Posterior vena cava (tissue), 2 donors: ENCODE measurements at places on chromosomes 2 and 18. TPM values are rescaled to one million over a fixed set of nuclear protein-coding genes. Genes with fewer than 3 reads are reported as not detected.

GRCh38 chr2:137193401-137193800, 428.1 kb downstream of the THSD7B start:
- DNase-seq: no peak

GRCh38 chr2:240566203-240567136, 1.8 kb upstream of the RNPEPL1 start:
- DNase-seq: peak; percentile 97

GRCh38 chr2:101882769-101883307, 108.9 kb upstream of the IL1R2 start:
- no peak for DNase-seq

- DNase-seq: no peak
These were observed 11.3 kb downstream of the NCL start for GRCh38 chr2:231452799-231453508.

The UGT1A3 gene
- total RNA-seq: not detected

DNA sequence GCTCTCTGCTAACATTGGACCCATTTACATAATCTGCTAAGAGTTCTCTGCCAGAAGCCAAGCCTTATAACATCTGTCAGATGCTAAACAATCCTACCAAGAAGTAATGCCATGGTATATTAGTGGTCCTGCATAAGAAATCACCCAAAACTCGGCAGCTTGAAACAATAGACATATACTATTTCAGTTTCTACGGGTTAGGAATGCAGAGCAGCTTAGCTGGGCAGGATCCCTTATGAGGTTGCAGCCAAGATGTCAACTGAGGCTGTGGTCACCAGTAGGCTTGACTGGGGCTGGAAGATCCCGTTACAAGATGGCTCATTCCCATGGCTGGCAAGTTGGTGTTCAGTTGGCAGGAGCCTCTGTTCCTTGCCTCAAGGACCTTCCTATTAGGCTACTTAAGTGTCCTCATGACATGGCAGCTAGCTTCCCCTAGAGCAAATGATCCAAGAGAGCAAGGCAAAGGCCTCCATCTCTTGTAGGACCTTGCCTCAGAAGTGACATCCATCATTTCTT, 25.1 kb upstream of the SOS1 start:
- DNase-seq: no peak

DNA sequence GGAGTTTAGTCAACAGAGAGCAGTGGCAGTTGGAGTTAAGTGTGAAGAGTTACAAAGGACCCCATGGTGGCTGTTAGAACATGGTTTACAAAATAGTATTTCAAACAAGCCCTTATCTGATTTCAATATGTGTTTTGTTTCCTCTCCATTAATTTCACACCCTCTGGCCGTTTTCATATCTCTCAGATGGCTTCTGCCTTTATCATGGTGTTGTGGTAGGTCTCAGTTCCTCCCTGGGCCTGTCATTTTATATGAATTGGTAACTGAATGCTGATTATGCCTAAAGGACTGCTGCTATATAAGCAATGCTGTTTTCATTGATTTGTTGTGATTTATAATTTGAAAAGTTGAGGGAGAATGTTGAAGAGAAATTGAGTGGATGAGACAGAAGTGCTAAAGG, 686.7 kb downstream of the NYAP2 start:
- DNase-seq: no peak

DNA sequence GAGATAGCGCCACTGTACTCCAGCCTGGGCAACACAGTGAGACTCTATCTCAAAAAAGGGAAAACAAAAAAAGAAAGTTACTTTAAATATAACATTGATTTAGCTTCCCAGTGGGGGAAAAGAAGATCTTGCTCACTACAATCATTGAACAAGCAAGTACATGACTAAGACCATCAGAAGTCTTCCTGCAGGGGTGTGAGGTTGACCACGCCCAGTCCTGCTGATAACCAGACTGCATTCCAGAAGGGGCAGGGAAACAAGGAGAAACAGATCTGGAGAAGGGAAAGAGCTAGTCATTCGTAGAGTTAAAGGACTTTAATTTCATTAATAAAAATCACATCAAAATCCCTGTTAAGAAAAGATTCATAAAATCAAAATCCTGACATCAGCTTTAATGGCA, 77.5 kb downstream of the EPHA4 start:
- DNase-seq: no peak

The ZBTB7C gene
- total RNA-seq: 11.0 TPM

GRCh38 chr2:159064446-159065301, 96.2 kb downstream of the TANC1 start:
- no peak for DNase-seq

GRCh38 chr2:26756337-26756736, 7.7 kb upstream of the SLC35F6 start:
- DNase-seq: no peak

GRCh38 chr18:48539406-48540250, 797 bp downstream of the CTIF start:
- peak; percentile 83 for DNase-seq

- no peak for DNase-seq
These were observed 280.6 kb downstream of the NCKAP5 start for GRCh38 chr2:133287709-133288108.

GRCh38 chr2:173231465-173231864, 123.2 kb upstream of the CDCA7 start:
- DNase-seq: no peak

GRCh38 chr2:98480598-98480997, 35.9 kb downstream of the INPP4A start:
- no peak for DNase-seq

DNA sequence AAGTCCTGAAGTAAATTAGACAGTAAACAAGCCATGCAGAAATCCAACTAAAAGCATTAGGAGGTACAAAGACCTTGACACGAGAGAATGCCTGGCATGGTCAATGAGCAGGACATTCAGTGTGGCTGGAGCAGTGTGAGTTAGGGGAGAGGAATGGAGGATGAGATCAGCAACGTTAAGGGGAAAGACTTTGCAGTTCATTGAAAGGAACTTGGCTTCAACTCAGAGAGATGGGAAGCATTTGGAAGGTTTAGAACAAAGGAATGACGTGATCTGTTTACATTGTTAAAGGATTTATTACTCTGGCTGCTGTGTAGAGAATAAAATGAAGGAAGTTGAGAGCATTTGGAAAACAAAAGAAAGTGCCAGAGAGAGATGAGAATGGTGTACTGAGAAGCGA, 621.3 kb downstream of the XIRP2 start:
- no peak for DNase-seq

- DNase-seq: no peak
These were observed 214.6 kb downstream of the TSN start for GRCh38 chr2:121969766-121970639.

DNA sequence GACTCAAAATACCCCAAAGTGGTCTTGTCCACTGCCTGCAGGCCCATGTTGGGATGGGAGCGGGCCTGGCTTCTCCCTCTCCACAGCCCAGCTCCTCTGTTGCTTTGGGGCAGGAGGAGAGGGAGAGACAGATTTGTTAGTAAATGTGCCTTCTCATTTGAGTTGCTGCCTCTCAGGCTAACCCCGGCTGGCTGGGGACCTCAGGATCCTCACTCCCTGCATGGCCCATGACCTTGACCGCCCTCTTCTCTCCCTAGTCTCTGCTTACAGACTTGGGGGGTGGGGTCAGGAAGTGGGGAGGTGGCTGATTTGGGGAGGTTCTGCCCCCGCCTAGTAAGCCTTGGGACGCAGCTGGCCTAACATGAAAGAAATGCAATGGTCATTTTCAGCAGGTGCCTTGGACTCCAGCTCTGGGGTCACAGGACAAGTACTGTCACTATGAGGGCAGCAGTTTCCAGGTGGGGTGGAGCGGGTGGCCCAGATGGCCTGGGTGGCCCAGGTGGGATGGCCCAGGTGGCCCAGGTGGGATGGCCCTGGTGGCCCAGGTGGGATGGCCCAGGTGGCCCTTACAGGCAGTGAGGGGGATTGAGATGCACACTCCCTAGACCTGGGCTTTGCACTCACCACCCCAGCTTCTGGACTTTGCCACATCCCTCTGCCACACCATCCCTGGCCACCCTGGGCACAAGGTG, 24.1 kb downstream of the HJURP start:
- DNase-seq: peak; percentile 68

DNA sequence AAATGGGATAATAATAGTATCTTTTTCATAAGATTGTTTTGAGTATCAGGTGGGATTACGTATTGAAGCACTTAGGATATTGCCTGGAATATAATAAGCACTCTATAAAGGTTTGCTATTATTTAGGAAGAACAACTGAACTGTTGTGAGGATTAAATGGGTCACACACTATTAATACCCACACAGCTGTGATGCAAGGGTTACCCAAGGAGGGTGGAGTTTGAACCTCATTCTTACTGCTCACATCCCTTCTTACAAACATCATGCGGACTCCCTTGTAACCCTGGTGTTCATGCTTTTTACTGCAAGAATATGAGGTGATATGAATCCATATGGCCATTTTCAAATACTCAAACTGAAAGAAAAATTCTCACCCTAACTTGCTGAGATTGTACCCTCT, 113.5 kb downstream of the KCTD1 start:
- DNase-seq: no peak

The RNU2-63P gene
- 5.2 TPM for total RNA-seq

GRCh38 chr2:172806493-172806892, 70.8 kb downstream of the RAPGEF4 start:
- no peak for DNase-seq

The NT5DC4 gene
- not detected for total RNA-seq

The ESPNL gene
- 3.0 TPM for total RNA-seq
